ENCODE measurements at places on chromosomes 7 and 10.

DNA sequence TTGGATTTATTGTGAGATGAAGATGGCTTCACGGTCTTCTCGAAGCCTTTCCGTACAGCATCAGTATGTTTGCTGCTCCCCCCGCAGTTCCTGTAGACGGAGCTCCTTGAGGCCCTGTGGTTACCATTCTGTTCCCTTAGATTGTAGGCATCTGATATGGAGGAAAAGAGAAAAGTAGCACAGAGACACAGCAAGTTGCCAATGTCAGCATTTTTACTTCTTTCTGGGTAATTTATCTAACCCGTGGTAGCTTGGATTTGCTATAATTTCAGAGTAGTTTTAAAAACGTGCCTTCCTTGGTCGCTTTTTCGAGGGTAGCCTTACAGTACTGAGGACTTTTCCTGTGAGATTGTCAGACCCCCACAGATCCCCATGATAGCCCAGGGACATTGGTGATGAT is 37.5 kb downstream of the WDR37 start:
- no peak for DNase-seq

DNA sequence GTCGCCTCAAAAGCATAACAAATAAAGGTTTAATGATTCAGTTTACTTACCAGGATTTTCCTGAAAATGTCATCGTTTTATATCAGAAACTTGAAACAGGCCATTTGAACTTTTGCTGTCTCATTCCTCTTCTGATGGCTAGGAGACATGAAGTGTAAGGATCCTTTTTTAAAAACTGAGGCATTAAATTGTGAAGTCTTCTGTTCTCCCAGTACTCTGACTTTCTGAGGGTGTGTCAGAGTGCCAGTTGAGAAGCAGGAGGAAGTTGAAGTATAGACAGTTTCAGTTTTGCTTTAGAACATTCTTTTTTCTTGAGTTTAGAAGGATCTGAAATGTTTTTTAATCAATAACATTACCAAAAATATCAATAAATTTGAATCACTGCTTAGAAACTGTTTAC is at the start of gene SAMD9L:
Gene SAMD9L, minus strand, starts transcription at position 242 of the 400 bp plus-strand sequence. CDS start 12,414 bp downstream, outside the sequence.
- no peak for DNase-seq

DNA sequence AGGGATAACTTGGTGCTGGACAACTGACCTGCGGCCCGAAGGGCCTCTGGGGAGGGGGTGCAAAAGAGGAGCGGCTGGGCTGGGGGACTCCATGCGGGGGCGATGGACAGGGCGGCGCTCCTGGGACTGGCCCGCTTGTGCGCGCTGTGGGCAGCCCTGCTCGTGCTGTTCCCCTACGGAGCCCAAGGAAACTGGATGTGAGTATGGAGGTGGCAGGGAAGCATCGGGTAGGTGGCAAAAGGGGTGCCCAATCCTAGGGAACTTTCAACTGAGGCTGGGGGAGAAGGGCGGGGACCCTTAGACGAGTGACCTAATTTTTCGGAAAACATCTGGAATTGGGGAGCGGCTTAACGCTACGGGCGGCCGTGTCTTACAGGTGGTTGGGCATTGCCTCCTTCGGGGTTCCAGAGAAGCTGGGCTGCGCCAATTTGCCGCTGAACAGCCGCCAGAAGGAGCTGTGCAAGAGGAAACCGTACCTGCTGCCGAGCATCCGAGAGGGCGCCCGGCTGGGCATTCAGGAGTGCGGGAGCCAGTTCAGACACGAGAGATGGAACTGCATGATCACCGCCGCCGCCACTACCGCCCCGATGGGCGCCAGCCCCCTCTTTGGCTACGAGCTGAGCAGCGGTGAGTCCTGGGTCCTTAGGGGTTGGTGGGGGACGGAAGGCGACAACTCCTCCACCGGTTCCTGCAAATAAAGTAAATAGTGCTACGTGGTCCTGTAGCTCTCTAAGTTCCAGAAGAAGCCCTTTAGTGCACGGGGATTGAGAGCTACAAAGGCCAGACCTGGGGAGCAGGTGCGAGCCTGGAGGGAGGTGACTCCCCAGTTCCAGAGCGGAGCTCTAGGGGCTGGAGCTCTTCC is 622 bp downstream of the WNT16 start:
- DNase-seq, result no peak

DNA sequence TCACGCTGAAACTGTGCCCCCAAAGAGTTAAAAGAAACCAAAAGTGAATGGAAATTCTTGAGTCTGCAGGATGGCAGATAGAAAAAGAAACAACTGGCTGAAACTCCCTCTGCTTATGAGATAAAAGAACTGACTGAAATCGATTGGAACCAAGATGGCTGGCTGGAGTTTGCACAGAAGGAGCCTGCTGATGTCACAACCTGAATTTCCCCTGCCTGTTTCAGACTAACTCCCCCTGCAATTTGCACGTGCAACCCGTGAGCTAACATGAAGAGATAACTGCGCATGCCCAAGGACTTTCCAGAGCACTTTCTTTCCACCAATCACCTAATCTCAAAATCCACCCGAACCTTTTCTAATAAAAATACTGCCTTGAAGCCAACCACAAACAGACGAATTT is 435.5 kb downstream of the CALN1 start:
- DNase-seq, result no peak

DNA sequence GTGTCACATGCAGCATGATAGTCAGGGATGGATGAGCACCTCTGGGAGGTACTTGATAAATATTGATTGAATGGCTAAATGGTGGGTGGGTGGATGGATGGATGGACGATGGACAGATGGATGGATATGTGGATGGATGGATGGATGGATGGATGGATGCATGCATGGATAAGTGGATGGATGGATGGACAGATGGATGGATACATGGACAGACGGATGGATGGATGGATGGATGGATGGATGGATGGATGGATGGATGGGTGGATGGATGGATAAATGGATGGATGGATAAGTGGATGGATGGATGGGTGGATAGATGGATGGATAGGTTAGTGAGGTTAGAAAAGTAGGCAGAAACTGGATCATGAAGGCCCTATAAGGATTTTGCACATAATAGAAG is 37.4 kb downstream of the PTPRE start:
- no peak for DNase-seq

DNA sequence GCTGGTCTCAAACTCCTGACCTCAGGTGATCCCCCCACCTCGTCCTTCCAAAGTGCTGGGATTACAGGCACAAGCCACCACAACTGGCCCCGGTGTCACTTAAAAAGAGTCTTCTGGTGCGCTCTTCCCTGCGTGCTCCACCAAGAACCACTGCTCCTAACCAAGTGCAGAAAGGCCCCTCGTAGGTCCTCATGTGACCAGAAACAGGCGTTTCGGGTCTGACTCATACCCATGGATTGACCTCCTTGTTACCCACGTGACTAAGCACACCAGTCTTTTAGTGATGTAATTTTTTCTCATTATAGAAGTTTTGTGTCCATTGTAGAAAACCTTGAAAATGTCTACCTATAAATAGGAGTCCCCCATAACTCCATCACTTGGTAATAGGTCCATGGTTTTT is 13.9 kb downstream of the FKBP6 start:
- DNase-seq, result no peak

GRCh38 chr7:19415123-19415522 is 269.9 kb upstream of the FERD3L start:
- no peak for DNase-seq

- DNase-seq, result no peak
Measured at GRCh38 chr7:5431560-5432015, 8.0 kb upstream of the TNRC18 start.

DNA sequence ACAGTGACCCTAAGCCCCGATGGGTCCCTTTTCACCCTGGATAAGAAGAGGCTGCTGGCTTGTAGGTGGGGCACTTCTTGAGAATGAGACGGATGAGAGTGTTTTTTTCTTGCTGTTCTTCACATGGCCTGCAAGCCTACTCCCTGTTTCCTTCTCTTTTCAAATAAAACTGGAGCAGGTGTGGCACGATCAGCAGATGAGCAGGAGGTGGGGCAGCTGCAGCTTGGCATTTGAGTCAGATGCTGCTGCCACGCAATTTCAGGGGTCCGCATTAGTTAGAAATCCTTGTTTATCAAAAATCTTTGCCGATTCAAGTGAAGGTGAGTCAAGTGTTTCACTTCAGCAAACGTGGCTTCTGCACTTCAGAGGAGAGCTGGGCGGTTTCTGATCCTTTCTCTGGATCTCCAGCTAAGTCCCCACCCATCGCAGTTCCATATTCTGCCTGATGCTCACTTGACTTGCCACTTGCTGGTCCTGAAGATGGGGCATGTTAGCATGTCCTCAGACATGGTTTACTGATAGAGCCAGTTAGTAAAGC is 20.8 kb downstream of the WDFY4 start:
- DNase-seq, result no peak

GRCh38 chr10:48306870-48307710 is 613 bp downstream of the MAPK8 start:
- no peak for DNase-seq

DNA sequence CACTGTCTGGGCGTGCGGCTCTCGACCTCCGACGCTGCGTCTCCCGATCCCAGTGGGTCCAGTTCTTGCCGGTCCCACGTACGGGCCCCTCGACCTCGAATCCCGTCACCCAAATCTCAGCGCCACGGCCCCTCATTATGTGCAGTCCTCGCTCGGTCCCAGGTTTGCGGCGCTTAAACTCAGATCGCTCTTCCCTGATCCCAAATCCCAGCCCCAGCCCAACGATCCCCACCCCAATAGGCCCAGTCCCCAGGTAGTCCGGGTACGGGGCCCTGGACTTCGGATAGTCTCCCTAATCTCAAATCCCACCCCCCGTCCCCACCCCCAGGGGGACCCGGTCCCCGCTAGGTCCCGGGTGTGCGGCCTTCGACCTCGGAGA is 666 bp downstream of the HNRNPF start:
- DNase-seq, result no peak

DNA sequence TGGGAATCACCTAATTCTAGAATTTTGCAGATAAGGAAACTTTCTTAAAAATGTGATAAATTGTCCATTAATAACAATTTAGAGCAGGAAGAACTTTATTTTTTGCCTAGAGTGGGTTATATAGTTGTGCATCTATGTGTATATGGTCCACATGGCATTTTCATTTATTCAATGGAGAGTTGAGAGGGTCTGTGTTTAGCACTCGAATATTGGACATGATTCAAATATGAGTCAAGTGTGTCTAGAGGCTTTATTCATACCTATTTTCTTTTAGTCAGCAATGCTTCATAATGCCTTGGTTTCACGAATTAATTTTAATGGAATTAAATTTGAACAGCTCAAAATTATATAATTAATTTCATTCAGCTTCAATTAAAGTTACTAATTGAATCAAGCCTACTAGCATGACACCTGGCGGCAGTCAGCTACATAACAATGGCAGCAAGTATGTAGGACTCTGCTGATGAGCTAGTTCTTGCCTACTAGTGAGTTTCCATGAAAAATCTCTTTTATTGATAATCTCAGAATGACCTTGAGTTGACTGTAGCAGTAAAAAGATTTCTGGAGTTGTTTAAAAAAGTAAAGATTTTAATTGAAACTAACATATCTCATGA is 17.7 kb downstream of the MDFIC start:
- no peak for DNase-seq

DNA sequence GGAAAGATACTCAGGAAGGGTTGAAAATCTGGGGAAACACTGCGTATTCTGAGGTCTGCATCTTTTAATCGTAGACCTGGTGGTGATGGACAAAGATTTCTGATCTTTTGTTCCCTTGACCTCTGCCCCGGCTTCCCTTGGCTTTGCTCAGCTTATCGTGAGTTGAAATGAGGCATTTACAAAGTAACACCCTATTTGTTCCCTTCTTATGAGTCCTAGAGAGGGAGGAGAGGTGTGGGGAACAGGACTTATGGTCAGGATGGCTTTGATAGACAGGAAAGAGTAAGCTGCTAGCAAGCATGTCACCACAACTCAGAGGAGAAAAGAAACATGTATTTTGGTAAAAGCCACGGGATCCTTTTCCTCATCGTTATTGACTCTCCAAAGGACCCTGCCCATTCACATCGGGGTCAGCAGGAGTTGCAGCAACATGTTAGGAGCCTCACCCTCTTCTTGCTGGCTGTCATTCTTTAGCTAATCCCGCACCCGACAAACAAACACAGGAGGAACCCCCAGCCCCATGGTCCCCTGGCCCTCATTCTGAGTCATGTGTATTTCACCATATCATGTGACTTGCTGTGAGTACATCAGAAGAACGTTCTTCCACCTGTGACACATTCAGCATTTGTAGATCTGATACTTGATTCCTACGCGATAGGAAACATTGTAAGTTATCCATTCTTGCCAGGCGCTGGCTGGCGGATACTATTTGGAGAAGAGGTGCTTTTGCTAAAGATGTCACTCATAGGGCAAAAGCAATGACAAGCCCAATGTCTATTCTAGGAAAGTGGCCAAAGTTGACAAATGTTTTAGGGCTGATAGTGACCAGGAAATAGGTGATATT is 170.1 kb downstream of the RTKN2 start:
- DNase-seq, result no peak

- DNase-seq, result peak; percentile 9
Measured at GRCh38 chr7:87600130-87601124, at the start of gene ABCB1. Gene ABCB1 (minus strand): TSS chr7:87600884. CDS start chr7:87600184, 700 bp downstream.

DNA sequence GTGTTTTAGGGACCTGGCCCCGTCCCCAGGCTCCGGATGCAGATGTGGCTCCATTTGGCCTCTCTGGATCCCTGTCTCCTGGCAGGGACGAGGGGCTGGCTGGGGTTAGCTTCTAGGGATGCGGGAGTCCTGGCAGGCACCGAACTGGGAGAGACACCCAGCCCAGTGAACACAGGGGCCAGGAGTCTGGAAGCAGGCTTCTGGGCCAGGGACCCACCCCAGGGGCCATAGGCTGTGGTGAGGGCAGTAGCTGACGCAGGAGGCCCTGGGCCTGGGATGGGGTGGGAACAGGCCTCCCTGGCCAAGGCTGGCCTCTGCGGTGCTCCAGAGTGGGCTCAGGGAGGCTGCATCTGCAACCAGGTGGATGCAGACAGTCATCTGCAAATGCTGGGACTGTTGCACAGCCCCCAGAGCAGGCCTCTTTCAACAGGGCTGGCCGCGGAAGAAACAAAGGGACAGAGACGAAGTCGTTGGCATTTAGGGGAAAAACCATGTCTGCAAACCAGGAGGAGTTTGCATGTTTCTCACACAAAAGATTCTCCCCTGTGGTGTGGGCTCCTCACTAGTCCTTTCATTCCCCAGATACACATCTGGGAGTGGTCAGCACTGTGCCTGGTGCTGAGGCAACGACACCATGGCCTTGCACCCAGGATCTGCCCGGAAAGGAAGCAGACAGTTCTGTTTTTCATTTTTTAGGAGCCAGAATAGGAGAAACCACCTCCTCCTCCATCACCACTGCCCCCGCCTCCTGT is 36.4 kb upstream of the ZNF488 start:
- no peak for DNase-seq

GRCh38 chr10:101101372-101101881 is 29.7 kb upstream of the TLX1 start:
- no peak for DNase-seq

DNA sequence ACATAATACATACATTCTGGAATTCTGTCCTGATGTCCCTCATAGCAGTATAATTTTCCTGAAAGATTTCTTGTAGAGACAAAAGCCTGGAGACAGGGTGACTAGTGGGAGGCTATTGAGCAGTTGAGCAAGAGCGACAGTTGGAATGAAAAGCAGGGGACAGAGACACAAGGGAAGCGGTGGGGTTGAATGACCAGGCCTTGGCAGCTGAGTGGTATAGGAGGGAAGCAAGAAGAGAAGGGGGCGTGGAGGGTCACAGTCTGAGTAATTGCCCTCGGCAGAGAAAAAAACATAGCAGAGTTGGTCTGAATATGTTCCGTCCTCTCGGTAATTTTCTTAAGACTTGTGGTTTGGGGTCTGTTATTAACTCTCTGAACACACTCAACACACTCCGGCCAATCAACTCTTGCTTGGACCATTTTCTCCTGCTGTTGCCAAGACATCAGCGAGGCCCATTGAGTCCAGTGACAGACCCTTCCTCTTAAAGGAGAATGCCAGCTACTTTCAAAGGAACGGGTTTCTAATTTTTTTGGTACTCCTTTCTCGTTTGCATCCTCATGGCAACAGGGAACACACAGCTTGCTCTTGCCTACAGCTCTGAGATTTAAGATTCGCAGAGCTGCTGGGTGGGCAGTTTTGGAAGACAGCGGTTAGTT is 5.3 kb upstream of the ACTR3B start:
- no peak for DNase-seq

Data from hippocampal formation (tissue), 2 donors.